ENCODE measurements at places on chromosomes 5 and 9.

DNA sequence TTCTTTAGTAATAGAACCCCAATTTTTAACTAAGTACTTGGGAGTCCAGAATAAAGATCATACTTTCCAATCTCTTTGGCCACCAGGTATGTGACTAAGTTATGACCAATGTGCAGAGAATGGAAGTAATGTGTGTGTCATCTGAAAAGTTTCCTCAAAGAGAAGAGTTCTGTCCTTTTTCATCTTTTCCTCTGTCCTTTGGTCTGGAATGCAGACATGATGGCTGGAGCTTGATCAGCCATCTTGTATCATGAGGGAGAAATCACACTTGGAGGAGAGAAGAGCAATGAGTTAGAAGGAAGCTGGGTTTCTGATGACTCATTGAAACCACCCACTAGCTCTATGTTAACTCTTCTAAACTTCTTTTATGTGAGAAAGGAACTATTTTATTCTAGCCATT, 5.5 kb upstream of the CPEB4 start:
- no peak for DNase-seq

GRCh38 chr5:1723957-1724821, 75.4 kb downstream of the MRPL36 start:
- DNase-seq, result no peak

DNA sequence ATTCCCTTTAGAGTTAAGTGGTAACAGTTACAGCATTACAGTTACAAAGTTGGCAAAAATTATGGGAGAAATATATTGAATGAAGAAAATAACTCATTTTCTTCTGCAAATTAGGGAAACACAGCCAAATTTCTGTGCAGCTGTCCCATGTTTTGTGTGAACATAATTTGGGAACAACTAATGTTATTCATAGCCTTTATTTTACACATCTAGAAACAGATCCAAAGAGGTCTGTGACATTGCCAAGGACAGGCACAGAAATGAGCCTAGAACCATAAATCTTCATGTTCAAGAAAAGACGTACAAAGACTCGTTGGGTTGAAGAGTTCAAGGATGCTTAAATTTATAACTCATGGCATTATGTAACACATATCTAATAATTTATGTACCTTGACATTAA, 114.1 kb upstream of the TXNDC8 start:
- DNase-seq, result no peak

DNA sequence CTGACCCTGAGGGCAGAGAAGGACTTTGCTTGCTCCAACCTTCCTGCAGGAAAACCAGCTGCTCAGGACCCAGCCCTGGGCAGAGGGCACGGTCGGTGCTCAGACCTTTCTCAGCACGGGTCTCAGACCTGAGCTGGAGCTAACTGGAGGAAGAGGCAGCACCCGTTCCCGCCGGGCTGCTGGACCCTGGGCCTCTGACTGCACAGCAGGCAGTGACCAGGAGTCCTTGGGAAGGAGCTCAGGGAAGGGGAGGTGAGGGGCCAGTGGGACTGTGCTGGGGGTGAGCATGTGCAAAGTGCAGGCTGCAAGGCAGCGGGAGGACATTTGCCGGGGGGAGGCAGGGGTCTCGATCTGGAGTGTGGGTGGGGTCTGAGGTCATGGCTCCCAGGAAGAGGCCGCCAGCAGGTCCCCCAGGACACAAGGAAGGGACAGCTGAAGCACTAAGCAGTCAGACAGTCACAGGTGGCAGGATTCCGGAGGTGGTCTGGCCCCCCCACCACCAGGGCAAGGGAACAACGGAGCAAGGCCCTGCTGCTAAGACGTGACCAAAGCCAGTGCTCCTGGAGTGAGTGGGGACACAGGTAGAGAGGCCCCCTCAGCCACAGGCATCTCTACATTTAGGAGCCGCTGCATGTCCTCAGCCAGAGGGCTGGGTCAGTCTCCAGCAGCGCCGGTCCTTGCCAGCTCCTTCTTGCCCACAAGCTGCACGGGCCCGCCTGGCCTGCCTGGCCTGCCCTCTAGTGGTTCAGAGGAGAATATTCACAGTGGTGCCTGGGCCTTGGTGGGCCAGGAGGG, 4.8 kb upstream of the DPM2 start:
- peak; percentile 7 for DNase-seq

- no peak for DNase-seq
These were observed 200.4 kb downstream of the SREK1 start for GRCh38 chr5:66344544-66344943.

DNA sequence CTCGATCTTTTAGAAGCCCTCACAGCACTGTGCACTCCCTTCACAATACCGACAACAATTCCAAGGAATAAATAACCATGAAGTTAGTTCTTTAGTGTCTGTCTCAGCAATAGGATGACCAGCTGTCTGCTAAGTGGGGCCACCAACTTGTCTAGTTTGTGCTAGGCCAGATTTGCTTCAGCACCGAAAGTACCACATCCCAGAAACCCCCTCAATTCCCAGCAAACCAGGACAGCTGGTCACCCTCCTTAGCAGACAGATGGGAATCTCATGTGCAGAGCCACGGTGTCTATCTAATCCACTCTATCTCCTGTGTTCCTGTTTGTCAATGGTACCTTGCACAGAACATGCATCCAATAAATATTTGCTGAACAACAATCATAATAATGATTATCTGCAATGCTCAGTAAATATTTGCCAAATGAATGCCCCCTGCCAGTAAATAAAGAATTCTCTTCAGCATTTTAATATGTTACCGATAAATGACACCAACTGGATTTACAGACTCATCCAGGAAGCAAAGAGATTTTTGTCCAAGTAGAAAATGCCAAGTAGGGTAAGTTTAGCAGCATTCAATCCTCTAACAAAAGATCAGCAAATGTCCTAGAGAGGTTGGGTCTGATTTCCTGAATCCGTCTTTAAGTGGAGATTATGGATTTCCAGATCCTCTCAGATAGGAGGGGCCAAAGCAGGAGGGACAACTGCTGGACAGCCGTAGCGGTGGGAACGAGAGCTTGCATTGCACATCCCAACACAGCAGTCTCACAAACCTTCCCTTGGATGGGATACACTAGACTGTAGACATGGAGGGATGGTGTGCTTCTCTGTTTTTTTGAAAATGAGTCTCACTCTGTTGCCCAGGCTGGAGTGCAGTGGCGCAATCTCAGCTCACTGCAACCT, 51.9 kb upstream of the ANKRD33B start:
- DNase-seq, result no peak

DNA sequence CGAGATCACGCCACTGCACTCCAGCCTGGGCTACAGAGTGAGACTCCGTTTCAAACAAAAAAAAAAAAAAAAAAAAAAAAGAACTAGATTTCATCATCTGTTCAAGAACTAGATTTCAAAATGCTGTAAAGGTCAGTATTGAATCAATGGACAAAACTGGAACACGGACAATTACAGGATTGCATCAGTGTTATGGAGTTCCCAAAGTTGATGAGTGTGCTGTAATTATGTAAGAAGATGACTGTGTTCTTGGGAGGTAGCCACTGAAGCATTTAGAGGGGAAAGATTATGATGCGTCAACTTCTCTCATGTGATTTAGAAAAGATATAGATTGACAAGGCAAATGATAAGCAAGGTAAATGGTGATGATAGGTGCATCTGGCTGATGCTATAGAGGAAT, 6.5 kb downstream of the FAM240B start:
- no peak for DNase-seq

GRCh38 chr5:172707285-172708182, 63.5 kb downstream of the DUSP1 start:
- no peak for DNase-seq

GRCh38 chr5:74132485-74132884, 506.5 kb downstream of the ARHGEF28 start:
- DNase-seq, result no peak

- no peak for DNase-seq
These were observed 12.5 kb upstream of the SYNPO start for GRCh38 chr5:150627731-150628545.

DNA sequence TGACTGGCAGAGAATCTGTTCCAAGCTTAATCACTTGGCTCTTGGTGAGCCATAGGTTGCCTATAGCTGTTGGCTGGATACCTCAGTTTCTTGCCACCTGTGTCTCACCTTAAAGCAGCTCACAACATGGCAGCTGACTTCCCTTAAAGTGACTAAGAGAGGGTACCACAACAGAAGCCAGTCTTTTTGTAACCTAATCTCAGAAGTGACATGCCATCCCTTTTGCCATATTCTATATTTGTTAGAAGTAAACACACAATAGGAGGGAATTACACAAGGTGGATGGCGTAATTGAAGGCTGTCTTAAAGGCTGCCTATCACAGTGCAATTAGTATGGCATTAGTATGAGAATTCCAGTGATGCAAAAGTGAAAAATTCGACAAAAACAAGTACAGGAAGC, 28.1 kb downstream of the NIPBL start:
- no peak for DNase-seq

GRCh38 chr9:83792746-83793145, 24.8 kb downstream of the GKAP1 start:
- DNase-seq, result peak; percentile 3

DNA sequence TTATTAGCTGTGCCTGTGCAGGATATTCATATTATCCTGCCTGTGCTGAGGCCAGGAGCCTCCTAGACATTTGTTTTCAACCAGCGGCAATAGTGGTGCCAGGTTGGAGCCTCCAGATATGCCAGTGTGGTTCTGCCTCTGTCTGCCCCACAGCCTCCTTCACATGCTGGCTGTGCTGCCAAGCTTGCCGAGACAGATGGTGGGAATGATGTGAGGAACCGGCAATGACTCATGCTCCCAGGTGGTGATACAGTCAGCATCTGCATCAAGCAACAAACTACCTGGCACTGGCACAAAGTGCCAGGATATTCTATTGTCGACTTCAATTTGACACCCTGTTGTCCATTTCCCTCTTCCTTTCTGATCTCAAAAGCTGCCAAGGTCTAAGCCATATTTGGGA, 285.7 kb downstream of the CHSY3 start:
- DNase-seq, result no peak

DNA sequence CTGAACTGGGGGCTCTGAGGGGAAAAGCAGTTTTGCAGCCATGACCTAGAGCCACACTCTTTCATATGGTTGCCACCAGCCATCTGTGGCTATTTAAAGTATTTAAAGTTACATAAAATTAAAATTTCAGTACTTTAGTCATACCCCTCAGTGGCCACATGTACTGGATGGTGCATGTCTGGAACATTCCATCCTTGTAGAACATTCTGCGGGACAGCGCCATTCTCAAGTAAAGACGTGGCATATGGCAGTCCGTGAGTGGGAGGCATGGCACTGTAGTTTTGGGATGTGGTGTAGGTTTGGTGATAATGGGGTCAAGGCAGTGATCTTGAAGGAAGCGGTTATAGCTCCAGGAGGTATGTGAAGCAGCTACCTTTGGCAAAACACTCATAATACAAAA, 61.4 kb upstream of the NFIL3 start:
- DNase-seq, result no peak

DNA sequence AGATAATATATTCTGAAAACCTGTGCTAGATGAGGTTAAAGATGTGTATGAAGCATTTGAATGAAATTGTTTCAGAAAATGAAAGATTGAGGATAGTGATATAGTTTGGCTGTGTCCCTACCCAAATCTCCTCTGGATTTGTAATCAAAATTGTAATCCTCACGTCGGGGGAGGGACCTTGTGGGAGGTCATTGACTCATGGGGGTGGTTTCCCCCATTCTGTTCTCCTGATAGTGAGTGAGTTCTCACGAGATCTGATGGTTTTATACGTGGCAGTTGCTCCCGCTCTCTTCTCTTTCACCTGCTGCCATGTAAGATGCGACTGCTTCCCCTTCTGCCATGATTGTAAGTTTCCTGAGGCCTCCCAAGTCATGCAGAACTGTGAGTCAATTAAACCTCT, 2.0 kb upstream of the TEX48 start:
- no peak for DNase-seq

GRCh38 chr5:159206368-159206767, 3.0 kb downstream of the RNF145 start:
- DNase-seq, result no peak

GRCh38 chr5:86232246-86232645, 385.5 kb upstream of the COX7C start:
- DNase-seq, result no peak

GRCh38 chr9:4289411-4290326, 10.2 kb downstream of the GLIS3 start:
- no peak for DNase-seq

DNA sequence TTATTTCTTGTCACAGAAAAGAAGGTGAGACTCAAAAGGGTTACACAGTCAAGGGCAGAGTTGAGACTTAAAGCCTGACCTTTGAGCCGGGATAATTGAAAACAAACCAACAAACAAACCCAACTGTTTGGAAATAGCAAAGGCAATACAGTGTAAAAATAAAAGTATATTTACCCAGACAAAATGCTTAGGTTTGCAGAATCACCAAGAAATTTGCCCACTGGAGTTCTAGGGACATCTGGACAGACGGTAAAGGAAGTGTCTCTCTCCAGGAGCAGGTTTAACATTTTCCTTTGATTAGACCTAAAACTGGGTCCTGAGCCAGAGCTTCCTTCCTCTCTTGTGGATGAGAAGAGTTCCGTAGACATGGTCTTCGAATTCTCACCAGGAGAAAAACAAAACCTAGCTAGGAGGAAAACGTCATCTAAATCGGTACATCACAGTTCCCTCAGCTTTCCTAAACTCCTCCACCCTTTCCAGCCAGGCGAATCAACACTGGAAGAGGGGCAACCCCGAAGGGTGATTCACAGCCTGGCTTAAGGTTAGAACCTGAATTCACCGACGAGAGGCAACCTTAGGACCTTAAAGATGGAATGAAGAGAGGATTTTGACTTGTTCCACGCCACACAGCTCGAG, 673 bp downstream of the CDC25C start:
- no peak for DNase-seq

GRCh38 chr9:18791074-18791473, 241.9 kb downstream of the SAXO1 start:
- no peak for DNase-seq

DNA sequence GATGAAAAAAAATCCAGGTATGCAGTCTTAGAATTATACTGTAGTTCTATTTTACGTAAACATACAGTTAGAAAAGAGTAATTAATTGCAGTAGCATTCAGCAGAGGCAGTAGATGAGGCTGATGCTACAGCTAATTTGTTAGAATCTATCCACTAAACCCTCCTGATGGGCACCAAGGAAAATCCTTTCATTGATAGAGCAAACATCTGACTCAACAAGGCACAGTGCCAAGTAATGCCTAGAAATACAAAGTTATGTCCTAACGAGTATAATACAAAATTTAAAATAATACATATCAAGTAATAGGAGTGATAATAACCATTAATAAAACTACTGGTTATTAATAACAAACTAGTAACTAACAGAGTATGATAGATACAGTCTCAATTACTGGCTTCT, 9.0 kb downstream of the MOCS2 start:
- no peak for DNase-seq

- no peak for DNase-seq
These were observed 51.9 kb upstream of the RNF38 start for GRCh38 chr9:36451949-36452348.
